ENCODE measurements at places on chromosomes 12 and 14.

DNA sequence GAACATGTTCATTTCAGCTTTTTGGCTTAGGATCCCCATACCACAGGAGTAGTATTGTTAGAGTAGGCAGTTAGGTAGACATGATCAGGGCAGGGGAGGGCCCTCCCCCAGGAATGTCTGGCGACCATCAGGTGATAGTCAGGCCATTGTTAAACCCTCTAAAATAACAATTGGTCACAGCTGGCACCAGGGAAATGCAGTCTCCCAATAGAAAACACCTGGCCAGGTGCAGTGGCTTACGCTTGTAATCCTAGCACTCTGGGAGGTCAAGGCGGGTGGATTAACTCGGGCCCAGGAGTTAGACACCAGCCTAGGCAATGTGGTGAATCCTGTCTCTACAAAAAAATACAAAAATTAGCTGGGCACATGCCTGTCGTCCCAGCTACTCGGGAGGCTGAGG, 187.1 kb downstream of the MON2 start:
- peak; percentile 53 for DNase-seq

DNA sequence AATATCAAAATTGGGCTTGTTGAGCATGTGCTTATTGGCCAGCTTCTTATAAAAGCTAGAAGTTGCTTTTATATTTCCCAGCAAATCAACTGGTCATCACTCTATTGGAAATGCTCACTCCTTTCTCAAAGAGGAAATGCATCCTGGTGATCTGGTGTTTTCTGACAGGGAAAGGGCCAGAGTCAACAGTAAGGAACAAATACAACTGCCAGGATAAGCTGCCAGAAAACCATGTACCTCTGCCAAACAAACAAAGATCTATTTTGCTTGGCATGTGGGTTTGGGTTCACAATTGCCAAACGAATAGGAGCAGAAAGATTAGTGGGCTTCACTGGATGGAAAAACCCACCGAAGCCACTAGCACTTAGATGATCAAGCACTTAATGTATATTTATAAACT, 126.9 kb upstream of the PDZRN4 start:
- DNase-seq = no peak

GRCh38 chr14:89384023-89384422, 33.0 kb downstream of the FOXN3 start:
- DNase-seq = no peak

DNA sequence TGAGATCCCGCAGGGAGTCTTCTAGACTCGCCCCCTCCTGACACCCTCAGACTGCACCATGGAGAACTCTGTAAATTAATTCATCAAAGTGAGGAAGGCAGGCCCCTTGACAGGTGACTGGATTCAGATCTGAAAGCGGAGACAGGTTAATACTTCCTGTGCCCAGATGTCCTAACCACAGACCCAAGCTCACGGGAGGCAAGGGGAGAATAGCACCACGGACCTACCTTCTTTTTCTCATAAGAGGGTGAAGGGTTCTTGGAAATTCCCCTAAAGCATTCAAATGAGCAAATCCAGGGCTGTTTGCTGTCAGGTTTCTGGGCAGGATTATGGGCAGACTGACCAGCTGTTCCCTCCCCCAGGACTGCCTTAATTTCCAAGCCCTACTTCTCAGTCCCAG, 170.0 kb downstream of the ZFP36L1 start:
- DNase-seq = no peak

- DNase-seq = no peak
These were observed 245.7 kb downstream of the KCNC2 start for GRCh38 chr12:74963867-74964331.

GRCh38 chr12:67922245-67922644, 67.0 kb upstream of the IFNG-AS1 start:
- DNase-seq = no peak

DNA sequence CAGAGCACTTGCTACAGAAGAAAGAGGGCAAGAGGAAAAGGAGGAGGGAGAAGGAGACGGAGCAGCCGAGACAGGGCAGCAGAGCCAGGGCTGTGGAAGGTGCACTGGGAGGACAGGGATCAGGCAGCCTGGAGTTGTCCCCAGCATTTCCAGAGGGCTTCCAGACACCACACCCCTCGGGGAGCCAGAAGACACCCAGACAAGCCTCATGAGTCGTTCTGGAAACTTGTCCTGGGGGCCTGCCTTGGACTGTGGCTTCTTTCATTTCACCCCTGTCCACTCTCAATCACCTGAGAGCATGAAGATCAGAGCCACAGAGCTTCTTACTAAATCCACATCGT, 14.1 kb downstream of the CMKLR1 start:
- DNase-seq = no peak

GRCh38 chr14:85191986-85192385, 338.0 kb upstream of the FLRT2 start:
- DNase-seq = no peak

- DNase-seq = no peak
These were observed 4.5 kb downstream of the RASSF8 start for GRCh38 chr12:25962932-25963525.

DNA sequence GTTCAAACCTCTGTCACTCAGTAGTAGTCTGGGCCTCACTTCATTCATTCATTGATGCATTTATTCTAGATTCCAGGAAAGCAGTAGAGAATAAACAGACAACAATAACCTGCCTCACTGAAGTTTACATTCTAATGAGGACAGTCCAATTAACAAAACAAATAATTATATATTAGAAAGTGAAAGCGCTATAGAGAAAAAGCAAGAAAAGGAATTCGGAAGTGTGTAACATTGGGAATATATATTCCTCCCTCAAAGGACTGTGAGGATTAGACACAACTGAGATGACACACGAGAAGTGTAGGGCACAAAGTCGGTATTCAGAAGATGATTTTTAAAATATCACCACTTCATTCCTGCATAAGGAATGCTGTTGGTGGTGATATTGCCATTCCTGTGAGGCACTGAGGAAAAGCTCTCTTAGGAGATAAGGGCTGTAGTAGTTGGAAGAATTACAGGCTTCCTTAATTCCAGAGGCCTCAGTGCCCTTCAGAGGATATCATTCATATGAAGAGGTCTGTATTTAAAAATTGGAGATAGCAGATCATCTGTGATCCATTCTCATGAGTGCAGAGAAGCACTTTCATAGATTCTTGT, 3.9 kb upstream of the DUSP6 start:
- DNase-seq = no peak

- DNase-seq = no peak
These were observed 152.2 kb upstream of the RGS6 start for GRCh38 chr14:71780075-71780474.

DNA sequence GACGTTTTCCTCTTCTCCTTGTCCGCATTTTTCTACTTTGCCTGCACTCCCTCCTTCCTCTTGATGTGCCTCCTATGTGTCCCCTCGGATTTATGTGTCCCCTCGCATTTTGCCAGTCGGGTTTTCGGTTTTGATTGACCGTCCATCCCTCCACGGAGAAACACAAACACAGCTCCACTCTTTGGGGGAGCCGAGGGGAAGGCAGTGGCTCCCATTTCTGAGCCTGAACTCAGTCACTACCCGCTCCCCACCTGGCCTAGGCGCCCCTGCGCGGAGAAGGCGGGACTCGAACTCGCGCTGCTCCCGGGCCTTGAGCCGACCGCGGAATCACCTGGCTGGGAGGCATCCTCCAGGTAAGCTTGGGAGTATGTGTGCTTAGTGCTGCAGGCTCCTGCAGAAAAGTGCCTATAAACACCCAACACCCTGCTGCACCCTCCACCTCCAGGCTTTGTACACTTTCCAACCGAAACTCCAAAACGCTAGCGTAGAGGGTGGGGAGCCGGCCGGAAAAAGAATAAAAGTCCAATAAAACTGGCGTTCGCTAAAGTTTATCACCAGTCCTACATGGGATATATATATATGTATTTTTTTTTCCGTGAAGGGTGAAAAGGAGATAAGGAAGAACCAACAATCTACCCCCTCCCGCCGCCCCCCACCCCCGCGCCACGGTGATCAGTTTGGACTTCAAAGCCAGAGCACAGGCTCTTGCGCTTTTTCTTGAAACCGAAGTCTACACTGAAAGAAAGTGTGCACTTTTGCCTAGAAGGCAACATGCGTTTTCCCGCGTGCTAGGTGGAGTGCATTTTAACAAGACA, 3.3 kb upstream of the CCND2 start:
- DNase-seq = no peak
